ENCODE measurements at places on chromosomes 2 and 18. TPM values are rescaled to one million over a fixed set of nuclear protein-coding genes. Genes with fewer than 3 reads are reported as not detected.

Gene LRRTM1
- 0.44 TPM for total RNA-seq

Gene CHRNG
- total RNA-seq, result not detected

Gene CDC42EP3
- total RNA-seq, result 26.0 TPM

Gene MYOM1
- total RNA-seq, result 0.22 TPM

Gene PJVK
- 2.2 TPM for total RNA-seq

Gene POMC
- 1.1 TPM for total RNA-seq

Gene CIB4
- total RNA-seq, result not detected

All from uterine smooth muscle cell (primary cell).